ENCODE measurements at places on chromosomes 1 and 21.

DNA sequence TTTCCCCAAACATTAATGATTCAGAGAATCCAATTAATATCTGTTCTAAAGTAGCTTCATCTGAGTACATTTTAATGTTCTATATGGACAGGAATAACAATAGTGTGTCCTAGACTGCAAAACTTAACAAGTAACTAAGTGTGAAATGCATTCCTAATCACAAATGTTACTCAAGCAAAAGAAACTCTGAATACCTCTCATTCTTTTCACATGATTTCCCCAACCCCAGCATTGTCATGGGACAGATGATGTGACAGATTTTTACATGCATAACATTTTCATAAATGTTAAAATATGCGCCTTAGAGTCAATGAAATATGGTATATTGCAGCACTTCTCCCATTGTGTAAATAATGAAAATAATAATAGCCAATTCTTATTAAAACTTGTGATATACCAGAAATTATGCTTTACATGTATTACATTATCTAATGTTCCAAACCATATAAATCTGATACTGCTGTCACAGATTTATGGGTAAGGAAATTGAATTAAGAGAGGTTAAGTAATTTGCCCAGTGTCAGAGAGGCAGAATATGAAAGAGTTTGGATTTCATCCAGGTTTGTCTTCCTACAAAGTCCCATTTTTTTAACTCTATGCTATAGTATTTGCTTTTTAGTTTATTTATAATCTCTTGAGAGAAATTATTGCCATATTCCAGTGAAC, 269.4 kb downstream of the LRRC7 start:
- DNase-seq, result no peak

DNA sequence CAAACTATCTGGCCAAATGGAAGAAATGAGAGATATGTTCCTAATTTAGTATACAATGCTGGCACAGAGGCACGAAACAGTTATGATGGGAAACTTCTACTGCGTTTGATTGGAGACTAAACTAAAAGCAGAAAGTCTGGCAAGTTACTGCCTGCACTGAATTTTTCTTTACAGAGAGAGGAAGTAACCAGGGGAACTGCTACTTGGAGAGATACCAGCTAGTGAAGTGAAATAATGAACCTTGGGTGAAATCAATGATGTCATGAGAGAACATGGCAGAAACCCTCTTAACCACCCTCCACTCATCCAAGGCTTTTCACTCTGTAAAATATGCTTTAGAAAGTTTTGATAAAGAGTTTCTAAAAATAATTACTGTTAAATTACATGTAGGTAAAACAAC, 29.3 kb downstream of the NIBAN1 start:
- DNase-seq, result no peak

DNA sequence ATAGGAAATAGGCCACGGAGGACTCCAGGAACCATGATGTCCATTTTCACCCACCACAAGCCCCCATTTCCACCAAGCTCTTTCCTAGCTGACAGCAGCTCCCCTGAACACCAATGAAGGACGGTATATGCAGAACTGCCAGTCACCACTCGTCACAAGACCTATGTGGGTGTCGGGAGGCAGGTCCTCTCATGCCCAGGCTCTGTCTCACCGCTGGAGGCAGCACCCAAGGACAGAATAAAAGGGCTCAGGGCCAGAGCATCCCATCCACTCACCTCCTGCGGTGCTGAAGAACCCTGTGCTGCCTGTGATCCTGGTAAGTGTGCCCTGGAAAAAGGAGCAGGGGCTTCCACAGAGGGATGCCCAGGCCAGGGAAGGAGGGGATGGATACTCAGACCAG, at the start of gene LCE1F:
Gene LCE1F, plus strand, starts transcription at position 266 of the 400 bp plus-strand sequence. CDS start 1,232 bp downstream, outside the sequence.
- no peak for DNase-seq

DNA sequence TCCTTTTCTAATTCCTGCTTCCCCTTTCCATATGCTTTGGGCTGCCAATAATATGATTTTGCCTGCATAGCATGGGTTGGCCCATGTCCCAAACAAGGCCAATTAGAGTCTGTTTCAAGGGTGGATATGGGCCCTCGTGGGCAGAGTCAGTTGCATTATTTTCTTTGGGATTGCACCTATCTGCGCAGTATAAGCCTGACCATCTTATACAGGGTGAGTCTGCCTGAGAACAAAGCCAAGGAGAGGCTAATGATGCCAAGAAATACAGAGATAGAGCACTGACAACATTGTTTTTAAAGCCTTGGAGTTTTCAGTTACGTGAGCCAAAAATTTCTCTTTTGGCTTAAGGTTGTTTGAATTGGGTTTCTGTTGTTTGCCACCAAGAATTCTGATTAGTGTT, 18.6 kb downstream of the OVAAL start:
- no peak for DNase-seq

GRCh38 chr1:91821126-91821868, 64.7 kb downstream of the TGFBR3 start:
- DNase-seq, result no peak

DNA sequence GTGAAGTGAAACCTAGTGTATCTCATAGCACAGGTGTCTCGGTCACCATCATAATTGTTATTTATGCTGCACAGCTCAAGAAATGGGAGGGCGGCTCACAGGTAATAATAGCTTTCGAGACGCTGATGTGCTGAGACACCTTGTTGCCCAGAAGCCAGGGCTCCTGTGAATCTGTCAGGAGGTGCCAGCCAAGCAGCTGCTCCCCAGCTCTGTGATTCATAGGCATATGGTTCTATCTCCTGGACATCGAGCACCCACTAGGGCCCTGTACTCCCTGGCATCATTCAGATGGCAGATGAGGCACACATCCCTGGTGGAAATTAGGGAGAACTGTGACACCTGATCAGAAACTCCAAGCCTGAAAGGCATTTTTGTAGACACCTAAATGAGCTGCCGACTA, 53.5 kb downstream of the SYT6 start:
- DNase-seq, result no peak

DNA sequence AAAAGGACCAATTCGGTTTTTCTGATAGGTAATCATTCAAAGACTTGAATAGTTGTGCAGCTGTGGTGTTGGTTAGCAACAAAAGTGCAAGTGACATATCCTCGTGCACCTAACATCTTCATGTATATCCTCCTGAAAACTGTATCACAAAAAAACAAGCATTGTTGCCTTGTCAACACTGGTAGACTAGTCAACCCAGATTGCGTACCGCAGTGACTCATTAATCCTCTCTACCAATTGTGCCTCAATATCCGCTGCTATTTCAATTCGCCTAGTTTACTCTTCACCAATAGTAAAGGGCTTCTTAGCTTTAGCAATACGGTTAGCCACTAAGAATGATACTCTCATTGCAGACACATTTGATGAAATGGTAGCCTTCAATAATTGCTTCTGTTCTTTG, 3.5 kb downstream of the HHAT start:
- DNase-seq, result no peak

DNA sequence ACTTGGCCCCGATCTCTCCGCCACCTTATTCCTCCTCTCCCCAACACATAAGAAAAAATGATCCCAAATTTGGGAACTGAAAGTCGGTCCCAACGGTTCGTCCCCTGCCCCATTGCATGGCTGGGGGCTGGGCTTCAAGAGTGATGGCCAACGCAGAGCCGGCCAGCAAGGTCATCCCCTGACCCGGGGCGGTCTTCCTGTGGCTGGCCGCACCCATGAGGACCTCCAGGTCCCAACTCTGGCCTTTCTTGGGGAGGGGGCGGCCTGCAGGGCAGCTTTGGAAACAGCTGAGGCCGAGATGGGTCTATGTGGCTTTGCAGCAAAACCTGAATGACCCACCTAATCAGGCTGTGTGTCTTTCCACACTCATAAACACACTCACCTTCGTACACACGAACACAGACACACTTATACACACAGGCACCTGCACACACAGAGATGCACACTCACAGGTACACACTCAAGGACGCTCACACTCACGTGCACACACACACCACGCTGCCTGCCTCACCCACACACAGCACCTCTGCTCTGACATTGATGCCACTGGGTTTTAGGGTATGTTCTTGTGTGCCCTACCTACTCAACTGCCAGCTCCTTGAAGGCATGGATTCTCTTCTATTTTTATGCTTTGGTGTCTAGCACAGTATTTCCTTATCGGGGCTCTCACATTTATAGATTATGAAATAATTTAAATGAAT, 562 bp downstream of the DYNLT5 start:
- no peak for DNase-seq

DNA sequence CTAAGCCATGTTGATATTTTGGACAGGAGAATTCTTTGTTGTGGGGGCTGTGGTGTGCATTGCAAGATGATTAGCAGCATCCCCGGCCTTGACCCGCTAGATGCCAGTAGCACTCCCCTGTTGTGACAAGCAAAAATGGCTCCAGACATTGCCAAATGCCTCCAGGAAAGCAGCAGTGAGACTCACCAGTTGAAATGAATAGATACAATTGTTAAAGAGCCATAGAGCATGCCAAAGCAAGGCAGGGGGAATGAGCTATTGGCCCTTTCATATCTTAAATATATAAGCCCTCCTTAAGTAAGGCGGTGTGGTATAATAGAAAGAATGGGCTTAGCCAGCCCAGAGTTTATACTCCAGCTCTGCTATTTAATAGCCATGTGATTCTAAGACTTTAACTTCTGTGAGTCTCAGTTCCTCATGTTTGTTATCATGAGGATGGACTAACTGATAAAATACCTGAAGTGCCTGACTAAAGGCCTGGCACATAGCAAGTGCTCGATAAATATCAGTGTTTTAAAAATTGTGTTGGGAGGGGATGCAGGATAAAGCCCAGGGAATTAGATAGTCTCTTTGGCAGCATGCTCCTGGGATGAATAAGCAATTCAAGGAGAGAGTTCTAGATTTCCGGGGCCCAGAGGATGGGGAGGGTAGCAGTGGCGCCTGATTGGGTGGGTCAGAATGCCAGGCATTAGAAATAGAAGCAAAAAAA, 21.1 kb upstream of the RGS4 start:
- no peak for DNase-seq

- DNase-seq, result no peak
Measured at GRCh38 chr1:205480349-205480985, 24.0 kb upstream of the CDK18 start.

DNA sequence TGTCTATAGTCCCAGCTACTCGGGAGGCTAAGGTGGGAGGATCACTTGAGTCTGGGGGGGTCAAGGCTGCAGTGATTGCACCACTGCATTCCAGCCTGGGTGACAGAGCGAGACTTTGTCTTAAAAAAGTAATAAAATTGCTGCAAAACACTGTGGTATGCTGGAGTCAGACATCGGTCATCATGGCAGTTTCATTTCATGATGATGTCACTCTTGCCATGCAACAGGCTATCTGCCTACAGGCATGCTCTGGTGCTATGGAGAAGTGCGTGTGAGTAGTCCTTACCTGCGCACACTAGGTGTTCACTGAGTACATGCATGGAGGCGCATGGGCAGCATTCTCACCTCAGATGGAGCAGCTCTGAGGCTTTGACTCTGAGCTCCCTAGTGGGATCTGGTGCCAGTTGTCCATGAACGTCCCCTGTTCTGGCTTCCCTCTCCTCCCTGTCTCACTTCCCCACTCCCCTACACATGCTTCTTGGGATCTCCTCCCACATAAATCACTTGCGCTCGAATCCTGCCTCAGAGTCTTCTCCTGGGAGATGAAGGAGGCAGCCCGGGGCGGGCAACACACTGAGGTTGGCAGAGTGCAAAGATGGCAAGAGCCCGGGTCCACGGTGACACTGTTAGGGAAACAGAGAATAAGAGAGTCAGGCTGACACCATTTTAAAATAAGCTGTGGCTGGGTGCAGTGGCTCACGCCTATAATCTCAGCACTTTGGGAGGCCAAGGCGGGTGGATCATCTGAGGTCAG, 10.4 kb upstream of the CELA3B start:
- DNase-seq, result no peak

- DNase-seq, result no peak
Measured at GRCh38 chr1:180579961-180580611, 21.3 kb downstream of the OVAAL start.

DNA sequence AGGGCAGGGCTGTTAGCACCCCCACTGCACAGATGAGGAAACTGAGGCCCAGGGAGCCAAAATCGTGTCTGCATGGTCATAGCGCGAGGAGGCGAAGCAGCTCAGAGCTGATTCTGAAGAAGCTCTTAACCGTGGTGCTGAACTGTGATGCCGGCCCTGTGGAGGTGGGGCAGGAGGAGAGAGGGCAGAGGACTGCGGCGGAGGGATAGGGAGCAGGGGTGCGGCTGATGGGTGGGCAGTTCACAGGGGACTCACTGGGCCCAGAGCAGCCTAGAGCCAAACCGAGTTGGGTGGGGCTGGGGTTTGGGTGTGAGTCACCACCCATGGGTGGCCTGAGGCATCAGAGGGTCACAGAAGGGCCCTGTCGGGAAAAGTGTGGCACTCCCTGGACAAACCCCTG, 74.7 kb downstream of the RAP1GAP start:
- no peak for DNase-seq

- no peak for DNase-seq
Measured at GRCh38 chr1:93076268-93076667, 2.8 kb upstream of the MTF2 start.

GRCh38 chr1:4101459-4102161, 201.5 kb upstream of the C1orf174 start:
- no peak for DNase-seq

GRCh38 chr21:32929633-32930038, 96.1 kb upstream of the OLIG2 start:
- DNase-seq, result no peak

GRCh38 chr21:16797540-16797939, 715.3 kb upstream of the CXADR start:
- no peak for DNase-seq
